ENCODE measurements at places on chromosomes 12 and 14.

- no peak for DNase-seq
Observed at GRCh38 chr12:99020871-99021270, 375.8 kb downstream of the APAF1 start.

DNA sequence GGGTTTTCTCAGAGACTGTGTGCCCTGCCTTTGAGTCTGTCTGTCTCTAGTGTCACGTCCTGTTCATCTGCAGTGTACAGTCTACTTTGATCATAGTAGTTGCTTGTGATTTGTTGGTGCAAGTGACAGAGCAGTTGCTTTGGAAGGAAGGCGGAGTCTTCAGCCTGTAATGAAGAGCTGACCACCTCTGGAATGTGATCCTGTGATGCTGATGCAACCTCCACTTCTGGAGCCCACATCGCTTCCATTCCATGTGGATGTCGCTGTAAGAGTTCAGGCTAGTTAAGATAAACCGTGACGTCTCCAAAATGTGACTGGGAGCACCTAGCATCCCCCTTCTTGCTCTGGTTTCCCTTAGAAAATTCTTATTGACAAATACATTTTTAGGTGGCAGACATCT lies 51.8 kb downstream of the PELI2 start:
- DNase-seq, result no peak

DNA sequence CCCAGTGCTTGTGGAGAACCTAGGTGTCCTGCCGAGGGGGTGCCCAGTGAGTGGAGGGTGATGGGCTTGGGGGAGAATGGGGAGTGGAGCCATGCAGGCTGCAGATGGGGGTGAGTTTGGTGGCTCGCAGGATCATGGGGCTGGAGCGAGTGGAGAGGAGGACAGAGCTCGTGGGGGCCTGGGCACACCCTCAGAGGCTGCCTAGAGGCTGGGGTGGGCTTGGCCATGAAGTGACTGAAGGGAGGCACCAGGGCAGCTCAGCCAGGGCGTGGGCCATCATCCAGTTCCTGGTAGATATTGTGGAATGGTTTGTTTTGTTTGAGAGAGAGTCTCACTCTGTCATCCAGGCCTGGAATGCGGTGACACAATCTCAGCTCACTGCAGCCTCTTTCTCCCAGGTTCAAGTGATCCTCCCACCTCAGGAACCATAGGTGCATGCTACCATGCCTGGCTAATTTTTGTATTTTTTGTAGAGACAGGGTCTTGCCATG lies 43.4 kb upstream of the AMN start:
- no peak for DNase-seq

GRCh38 chr12:50222275-50222783 lies 55.2 kb upstream of the CERS5 start:
- DNase-seq, result no peak

DNA sequence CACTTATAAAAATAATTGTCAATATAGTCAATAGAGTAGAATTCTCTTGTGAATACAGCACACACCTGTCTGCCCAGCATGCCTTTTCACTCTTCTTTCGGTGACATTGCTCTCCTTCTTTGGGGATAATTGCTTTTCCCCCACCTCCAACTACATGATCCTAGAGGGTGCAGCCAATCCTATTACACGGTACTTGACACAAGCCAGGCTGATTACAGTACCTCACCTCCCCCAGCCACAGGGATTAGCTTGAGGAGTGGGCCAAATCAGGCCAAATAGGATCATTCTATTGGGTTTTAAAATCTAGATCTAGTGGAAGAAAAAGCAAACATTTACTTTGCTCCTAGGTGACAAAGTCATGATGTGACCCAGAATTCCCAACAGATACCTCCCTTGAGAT lies 16.8 kb upstream of the NFYB start:
- no peak for DNase-seq

DNA sequence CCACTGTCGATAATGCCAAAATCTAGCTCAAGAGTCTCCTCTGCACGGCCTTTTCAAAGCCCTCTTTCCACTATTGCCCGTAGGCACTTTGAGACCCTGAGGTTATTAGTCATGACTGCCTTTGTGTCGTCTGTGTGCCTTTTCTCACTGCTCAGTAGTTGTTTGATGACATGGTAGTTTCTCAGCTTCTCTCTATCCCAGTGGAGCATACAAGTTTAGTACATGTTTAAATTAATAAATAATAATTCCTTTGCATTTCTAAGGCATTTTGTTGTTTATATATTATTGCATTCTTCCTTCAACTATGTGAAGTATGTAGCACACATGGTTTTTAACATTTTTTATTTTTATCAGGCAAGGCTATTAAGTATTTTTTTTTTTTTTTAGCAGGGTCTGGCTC lies 458.1 kb downstream of the PCNX1 start:
- no peak for DNase-seq

- peak; percentile 61 for DNase-seq
Observed at GRCh38 chr14:70186900-70187451, 1.8 kb downstream of the SLC8A3 start.

Measured in Right ventricle myocardium inferior (tissue), 1 donor.